ENCODE measurements at places on chromosomes 2 and 18. TPM values are rescaled to one million over a fixed set of nuclear protein-coding genes. Genes with fewer than 3 reads are reported as not detected.

GRCh38 chr18:36697905-36698304, 130.9 kb downstream of the TPGS2 start:
- no peak for DNase-seq

- no peak for DNase-seq
These were observed 40.5 kb upstream of the REL start for GRCh38 chr2:60840880-60841279.

DNA sequence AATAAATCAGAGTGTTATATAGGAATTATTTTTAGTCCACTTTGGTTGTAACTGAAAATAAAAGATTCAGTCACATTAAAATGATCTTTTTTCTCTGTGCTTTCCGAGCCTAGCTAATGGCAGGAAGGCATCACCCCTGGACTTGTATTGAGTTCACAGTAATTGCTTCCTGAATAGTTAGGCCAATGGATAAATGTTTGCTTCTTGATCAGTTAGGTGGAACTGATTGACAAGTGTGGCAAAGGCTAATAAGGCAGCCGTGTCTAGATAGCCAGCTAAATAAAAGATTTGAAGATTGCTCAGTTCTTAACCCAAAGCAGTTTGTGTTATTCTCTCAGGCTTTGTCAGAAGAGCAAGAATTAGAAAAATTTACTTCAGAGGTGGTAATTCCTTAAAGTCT, 20.8 kb downstream of the FAM171B start:
- DNase-seq: no peak

GRCh38 chr2:223944166-223944702, 901 bp downstream of the WDFY1 start:
- peak; percentile 34 for DNase-seq

DNA sequence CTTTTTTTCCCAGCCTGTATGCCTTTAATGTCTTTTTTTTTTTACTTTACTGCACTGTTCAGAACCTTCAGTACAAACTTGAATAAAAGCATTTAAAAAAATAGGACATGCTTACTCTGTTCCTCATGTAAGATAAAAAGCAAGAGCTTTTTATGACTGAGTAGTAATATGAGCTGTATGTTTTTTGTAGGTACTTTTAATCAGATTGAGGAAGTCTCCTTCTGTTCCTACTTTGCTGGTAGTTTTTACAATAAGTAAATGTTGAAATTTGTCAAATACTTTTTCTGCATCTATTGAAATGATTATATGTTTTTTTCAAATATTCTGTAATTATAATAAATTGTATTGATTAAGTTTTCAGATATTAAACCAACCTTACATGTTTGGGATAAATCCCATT, 189.8 kb downstream of the FAM210A start:
- no peak for DNase-seq

GRCh38 chr2:113920996-113921395, 31.1 kb downstream of the ACTR3 start:
- no peak for DNase-seq

DNA sequence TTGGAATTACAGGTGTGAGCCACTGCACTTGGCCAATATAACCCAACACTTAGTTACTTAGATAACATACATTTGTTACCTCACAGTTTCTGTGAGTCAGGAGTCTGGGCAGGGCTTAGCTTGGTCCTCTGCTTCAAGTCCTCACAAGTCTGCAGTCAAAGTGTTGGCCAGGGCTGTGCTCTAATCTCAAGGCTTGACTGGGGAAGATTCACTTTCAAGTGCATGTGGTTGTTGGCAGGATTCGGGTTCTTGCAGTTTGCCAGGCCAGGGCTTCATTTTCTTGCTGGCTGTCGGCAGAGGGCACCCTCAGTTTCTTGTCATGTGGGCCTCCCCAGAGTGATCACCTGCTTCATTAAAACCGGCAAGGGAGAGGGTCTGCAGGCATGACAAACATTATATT, 103.7 kb downstream of the SLC4A3 start:
- DNase-seq: no peak

DNA sequence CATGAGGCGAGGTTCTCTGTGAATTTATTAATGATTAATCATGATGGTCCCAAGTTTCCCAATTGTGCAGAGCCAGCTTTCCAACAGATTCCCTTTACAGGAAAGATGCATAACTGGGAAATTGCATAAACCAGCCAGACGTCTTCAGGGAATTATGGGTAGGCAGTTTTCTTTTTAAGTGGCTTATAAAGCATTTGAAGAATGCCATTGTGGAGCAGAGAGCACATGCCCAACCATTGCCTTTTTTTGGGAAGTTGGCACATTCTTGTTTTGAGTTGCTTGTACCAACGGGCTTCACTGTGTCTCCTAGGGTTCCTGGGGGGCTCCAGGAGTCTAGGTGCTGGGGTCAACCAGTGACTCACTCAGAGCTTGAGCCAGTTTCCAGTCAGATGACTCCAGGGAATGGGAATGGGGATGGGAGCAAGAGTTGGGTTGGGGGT, 231.7 kb upstream of the FOSL2 start:
- no peak for DNase-seq

Gene ACTR2
- polyA plus RNA-seq: 185 TPM

DNA sequence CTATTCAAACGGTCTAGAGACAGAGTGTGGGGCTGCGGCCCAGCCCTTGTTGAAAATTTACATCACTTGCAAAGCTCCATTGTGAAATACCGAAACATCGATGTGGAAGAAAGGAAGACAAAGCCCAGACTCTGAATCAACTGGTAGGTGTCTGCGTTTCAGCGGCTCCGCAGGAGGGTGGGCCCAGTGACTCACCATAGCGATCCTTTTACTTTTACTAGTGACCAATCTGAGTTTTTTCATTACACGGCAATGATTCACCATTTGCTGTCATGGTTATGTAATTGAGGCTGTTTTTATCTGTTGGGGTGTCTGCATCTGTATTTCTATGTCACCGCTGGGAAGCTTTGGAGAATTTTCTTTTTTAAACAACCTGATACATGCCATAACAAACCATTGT, 66.6 kb upstream of the ODC1 start:
- no peak for DNase-seq

Gene DSG2
- polyA plus RNA-seq: 29.9 TPM

- DNase-seq: no peak
These were observed 85.8 kb upstream of the FAM237A start for GRCh38 chr2:206556357-206556949.

GRCh38 chr2:392181-392925, 104.5 kb upstream of the ALKAL2 start:
- DNase-seq: no peak

DNA sequence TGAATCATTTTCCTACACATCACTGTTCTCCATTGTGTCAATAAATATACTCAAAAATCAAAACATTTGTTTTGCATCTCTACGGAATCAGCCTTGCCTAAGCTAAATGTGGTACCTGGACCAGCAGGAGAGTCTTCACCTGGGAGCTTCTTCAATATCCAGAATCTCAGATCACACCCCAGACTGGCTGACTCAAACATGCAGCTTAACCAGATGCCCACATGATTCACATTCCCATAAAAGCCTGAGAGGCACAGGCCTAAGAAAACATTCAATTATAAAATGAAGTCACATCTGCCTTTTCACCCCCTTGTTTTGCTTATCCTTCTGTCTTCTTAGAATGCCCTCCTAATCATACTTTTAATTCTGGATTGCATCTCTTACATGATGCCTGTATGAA, 1045.5 kb upstream of the NXPH2 start:
- no peak for DNase-seq

DNA sequence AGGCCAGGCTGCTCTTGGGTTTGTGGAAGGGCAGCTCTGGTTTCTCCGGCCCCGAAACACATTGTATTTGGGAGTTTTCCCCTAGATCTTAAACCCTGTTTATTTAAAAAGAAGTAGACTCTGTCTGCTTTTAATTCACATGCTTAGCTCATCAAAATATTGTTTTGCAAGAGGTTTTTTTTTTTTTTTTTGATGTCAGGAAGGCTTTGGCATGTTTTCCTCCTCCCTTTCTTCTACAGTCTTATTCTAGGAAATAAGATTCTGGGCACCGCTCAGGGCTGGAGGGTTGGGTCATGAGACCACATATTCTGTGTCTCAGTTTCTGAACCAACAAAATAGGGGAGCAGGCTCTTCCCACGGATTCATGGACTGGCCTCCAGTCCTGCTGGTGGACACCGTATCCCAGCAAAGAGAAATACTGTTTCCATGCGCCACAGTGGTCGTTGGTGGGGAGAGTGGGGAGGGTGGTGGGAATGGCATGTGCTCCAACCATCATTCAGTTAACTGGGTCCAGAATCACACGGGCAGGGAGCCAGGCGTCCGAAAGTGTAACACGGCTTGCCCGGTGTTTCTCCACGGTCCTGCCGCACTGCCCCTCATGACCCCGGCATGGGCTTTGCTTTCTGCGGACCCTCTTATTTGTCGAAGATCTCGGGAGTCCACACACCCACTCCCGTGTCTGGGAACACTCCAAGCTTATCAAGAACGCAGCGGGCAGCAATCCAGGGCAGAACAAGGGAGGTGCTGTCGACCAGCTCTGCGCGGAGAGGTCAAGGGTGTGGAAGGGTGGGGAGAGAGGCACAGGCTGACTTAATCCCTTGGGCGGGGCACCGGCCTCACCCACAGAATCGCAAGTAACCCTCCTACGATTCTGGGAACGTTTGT, 176.7 kb downstream of the GLI2 start:
- peak; percentile 71 for DNase-seq

GRCh38 chr18:46152436-46152807, 48.2 kb downstream of the HAUS1 start:
- no peak for DNase-seq

DNA sequence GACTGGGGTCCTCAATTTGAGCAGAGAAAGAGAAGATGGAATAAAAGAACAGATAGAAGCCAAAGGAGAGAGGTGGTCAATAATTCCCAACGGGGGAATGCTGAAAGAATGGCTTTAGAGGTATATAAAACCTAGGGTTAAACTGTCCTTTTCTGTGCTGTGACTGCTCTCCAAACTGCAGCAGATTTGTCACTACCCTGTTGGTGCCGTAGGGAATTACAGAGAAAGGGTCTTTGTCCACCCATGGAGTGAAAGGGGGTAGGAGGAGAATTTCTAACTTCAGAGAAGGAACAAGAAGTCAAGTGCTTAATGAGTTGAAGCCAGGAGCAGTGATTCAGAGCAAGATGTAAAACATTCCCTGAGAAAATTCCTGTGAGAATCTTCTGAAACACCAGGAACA, 486.5 kb downstream of the NUP35 start:
- DNase-seq: no peak

DNA sequence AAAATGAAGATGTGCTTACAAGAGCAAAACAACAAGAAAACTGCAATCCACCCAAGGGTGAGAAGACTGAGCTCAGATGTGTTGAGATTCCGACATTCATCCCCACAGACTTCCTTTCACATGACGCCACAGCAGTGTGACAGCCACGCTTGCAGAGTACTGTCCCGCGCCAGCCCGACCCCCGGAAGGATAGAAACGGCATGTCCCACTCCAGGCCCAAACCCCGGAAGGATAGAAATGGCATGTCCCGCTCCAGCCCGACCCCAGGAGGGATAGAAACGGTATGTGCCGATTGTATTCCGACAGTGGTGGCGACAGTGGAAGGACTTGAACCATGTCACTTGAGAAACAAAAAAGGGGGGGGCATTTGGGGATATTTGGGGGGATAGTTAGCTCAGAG, 119.1 kb upstream of the PXDN start:
- DNase-seq: no peak

Gene SERPINB4
- not detected for polyA plus RNA-seq

DNA sequence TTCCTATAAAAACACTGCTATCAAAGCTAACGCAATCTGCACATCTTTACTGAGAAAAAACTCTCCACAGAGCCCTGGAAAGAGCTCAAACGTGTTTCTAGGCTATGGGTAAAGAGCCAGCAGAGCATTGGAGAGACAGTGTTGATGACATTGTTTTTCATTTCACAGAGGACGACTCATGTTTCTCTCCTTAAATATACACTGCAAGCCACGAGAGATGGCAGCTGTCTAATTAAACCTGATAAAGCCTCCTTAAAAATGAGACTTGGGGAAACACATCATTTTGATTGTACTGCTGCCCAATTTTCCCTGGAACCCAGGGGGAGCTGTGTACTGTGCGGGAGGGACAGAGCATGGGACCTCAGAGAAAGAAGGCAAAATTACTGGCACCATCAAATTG, 294.3 kb upstream of the SETBP1 start:
- DNase-seq: no peak

DNA sequence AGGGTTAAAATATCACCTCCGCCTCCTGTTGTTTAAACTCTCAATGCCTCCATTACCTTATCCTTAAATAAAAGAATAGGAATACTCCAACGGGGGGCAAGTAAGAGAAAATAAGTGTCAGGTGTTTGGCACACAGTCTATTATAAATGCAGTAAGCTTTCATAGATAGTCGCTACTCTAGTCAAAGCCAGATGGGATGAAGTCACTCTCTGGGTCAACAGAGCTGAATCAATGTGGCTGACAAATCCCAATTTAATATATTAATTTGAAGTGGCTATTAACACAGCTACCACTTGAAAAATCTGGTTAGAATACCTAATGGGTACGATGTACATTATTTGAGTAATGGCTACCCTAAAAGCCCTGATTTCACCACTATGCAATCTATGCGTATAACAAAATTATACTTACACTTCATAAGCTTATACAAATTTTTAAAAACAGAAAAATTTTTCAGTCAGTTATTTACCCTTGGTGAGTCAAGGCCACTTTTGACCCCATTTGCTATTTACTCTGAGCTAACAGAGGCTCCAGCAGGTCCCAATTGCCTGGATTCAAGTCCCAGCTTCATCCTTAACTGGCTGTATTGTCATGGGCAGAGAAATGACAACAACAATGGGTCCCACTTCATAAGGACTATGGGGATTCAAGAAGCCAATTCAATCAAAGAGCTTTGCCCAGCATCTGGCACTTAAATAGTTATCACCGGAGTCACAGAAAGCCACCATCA, 167.5 kb upstream of the PID1 start:
- no peak for DNase-seq

Gene MRPS9
- 45.0 TPM for polyA plus RNA-seq

- no peak for DNase-seq
These were observed 153.2 kb downstream of the HDAC4 start for GRCh38 chr2:239247401-239248245.

Gene DDX18
- polyA plus RNA-seq: 58.8 TPM

- DNase-seq: no peak
These were observed 215.6 kb upstream of the PKDCC start for GRCh38 chr2:41832218-41832617.

Gene DPYSL5
- 0.34 TPM for polyA plus RNA-seq

- DNase-seq: no peak
These were observed 14.5 kb downstream of the CNNM4 start for GRCh38 chr2:96775160-96775559.

Measured in right lung (tissue), 10 donors.